Amygdala (tissue), 56 donors: ENCODE measurements at places on chromosomes 6 and 20.

DNA sequence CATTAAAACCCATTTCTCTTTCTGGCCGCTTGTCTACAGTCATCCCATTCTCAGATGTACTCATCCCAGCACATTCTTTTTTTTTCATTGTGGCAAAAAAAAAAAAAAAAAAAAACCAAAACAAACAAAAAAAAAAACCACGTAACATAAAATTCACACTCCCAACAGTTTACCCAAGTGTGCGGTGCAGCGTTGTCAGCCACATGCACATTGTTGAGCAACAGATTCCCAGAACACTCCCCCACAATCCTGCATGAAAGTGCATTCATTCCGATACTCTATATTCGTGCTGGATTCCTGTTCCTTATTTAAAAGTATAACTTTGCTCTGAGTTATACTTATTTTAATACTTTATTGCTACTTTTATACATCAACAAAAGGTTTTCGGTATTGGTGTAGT, 96.0 kb downstream of the SASH1 start:
- no peak for DNase-seq

- DNase-seq: no peak
Observed at GRCh38 chr20:33704197-33704924, 15.7 kb downstream of the PXMP4 start.

DNA sequence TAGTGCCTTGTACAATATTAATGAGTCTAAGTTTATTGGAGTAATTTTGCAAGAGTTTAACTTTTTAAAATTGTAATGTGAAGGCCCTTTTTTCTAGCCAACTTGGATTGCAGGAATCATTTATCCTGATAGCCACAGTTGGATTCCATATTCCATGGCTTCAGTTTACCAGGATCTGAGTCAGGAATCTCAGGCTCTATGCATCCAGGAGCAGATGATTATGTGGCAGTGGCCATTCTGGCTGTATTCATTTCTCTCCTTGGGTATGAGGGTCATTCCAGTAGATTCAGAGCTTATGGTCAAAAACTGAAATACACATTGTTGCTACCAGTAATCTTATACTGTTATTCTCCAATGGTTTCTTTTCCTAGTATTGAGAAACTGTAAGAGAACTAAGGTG, 2.9 kb downstream of the AIG1 start:
- DNase-seq: no peak

DNA sequence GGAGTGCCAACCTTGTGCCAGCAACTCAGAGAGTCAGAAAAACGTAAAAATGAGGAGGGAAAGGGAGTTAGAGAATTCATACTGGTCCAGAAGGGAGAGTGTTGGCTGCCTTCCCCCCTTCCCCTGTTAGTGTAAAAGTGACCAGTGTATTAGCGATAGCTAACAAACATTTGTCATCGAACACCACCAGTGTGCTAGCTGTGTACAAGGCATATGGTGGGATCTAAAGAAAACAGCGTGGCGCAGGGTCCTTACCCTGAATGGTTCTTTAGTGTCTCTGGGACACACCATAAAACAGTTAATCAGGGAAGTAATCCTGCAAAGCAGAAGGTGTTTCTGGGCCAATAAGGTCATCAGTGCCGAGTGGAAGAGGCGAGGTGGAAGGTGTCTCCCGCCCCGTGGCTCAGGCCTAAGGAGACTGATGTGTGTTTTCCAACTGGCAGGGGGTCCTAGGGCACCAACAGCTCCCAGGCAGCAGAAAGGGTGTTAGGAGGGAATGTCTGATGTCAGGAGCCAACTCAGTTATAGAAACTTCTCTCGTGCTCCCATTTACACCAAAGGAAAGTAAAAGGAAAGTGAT, 91.9 kb downstream of the TCP11 start:
- no peak for DNase-seq

DNA sequence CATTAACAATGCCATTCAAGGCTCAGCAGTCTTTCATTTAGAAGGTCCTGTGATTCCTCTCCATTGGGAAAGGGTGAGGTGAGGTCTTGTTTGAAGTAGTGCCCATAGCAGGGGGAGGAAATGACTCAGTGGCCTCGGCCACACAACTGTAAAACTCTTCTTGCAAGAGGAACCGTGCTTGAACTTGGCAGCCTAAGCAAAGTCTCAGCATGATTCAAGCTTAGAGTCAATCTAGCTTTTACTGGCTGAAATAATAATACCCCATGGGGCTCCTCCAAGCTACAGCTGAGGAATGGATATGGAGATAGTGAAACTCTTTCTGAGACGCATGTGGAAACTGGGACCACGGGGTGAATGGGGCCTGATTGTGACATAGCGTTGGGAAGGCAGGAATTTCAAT, 428.2 kb downstream of the BMP2 start:
- DNase-seq: no peak

DNA sequence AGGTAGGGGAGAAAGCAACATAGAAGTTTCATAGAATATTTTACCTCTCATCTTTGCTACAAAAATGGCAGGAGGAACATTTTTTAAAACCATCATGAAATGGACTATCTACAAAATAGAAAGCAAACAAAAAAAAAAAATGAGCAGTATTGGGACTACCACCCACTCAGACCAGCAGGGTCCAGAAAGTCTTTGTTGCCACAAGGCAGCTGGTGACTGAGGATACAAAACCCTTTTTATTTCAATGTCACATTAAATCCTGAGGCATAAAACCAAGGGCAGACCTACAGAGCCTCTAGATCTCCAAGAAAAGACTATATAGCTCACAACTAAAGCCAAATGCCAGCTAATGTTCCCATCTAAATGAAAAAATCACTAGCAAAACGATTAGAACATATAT, 282.2 kb downstream of the PTPRK start:
- DNase-seq: no peak

GRCh38 chr6:43521836-43522235, 4.9 kb downstream of the POLR1C start:
- no peak for DNase-seq

DNA sequence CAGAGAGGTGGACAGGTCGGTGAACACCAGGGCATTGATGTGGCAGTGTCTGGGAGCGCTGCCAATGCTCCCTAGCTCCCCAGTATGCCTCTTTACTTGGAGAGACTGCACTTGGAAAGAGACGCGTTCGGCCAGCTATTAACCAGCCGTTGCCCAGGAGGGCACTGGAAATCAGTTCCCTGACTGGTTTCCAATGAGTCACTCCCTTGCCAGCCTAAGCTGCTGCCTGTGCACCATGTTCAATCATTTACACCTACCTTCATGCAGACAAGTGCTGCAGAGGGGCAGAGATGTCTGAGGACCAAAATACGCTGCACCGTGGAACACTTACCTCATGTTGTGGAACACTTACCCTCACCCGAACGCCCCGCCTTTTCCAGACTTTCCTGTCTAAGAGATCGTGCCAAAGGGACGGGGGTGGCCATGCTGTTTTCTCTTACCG, 151.6 kb downstream of the SOBP start:
- DNase-seq: no peak

- no peak for DNase-seq
Observed at GRCh38 chr6:11389977-11390376, 147.6 kb upstream of the TMEM170B start.

DNA sequence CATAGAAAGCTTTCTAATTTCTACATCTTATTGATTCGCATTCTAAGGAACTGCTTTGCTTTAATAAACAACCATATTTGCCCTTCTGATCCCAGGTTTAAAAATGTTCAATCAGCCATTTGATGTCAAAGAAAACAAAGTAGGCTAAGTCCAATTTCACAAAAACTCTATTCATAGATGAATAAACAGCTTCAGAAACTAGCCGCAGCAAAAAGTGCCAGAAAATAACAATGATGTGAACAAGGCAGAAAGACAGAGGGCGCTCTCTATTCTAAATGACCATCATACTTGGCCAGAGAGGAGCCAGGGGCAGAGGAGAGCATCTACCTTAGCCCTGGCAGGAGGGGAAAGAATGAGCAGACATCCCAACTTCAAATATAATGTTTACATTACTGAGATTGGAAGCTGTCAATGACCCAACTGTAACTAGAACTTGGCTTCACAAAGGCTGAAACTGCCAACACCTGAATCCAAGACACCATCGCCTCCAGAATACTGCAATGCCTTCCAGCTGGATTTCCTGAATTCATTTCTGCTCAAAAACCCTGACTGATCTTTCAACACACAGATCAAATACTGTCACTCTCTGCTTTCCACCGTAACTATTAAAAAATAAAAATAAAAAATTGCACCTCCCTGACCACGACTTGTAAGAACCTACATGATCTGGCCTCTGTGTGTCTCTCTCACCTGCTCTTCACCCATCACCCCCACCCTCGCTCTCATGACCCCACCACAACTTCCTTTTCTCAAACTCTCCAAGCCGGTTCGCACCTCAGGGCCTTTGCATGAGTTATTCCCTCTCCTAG, 9.5 kb downstream of the CNKSR3 start:
- DNase-seq: no peak
